ENCODE measurements at places on chromosomes 1 and 21.

DNA sequence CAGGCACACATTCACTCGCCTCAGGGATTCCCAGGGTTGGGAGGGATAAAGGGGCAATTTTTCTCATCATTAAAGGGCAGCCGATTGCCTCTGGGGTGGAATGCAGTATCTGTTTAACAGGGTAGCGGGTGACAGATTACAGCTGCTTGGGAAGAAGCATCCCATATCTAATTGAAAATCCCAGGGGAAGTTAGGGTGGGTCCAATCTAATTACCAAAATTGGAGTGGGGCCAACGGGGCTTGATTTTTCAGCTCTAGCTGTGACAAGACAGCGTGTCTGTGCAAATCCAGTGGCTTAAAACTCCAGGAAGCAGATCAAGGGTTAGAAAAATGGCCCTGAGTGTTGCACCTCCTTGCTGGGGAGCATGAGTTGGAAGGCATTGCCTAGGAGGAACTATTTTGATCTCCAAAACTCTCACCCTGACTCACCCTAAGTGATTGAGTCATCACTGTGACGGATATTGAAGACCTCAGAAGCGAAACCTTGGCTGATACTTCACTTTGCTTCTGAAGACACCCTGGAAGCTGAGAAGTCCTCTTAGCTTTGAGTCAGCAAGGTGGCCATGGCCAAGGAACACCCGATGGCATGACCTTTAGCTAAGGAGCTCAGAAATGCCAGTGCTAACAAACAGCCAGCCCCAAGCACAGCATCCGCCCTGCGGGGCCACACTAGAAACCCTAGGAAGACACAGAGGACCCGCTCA is 46.0 kb downstream of the GRHL3 start:
- no peak for DNase-seq

GRCh38 chr1:7388141-7388487 is 383.0 kb upstream of the VAMP3 start:
- no peak for DNase-seq

- no peak for DNase-seq
These were observed 573 bp downstream of the PSMG1 start for GRCh38 chr21:39182484-39183271.

DNA sequence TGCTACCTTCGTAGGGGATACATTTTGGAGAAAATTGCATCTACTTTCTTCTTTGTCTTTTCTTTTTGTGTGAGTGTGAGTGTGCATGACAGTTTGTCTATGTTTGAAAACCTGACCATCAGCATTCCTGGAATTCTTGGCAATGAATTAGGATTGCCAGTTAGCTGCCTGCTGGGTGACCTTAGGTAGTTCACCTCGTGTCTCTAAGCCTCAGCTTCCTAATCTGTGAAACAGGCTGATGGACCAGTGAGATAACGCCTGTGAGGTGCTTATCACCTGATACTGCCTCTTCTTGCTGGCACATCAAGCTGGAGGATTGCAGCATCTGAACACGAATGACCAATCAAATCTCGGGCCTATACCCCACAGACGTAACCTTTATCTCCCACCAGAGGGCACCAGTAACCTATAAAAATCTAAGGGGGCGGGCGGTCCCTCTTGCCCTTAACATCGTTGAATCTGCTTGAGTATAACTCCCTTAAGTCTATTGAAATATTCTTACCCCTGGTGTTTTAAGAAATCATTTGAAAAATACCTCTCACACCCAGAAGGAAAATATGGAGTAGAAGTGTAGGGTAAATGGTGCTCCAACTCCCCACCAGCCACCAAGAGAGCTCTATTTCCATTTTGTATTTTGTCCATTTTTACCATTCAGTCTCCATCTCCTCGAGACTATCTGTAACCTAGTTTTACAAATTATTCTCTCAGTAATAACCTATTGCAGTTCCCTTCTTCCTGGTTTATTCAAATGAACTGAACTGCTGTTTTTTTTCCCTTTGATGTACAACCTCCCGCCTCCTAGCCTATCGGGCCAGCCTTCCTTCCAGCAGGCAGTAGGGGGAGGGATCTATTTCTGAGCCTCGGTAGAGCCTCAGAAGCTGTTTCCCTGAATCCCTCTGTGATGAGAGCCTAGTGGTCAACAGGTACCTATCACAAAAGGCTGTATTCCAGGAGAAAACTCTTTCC is 49.7 kb downstream of the MDM4 start:
- peak; percentile 9 for DNase-seq

GRCh38 chr21:34700605-34701004 is 31.8 kb downstream of the CLIC6 start:
- DNase-seq, result no peak

DNA sequence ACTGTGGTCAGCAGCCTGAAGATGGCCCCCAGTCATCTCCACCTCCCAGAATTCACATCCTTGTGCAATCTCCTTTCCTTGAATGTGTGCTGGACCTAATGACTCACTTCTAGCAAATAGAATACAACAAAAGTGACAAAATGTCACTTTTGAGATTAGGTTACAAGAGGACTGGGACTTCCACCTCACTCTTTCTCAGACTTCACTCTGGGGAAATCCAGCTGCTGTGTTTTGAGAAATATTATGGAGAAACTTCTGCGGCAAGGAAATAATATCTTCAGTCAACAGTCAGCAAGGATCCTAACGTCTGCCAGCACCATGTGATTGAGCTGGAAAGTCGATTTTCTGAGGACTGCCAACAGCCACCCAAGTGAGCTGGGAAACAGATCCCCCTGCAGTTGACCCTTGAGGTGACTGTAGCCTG is 70.5 kb upstream of the GADD45A start:
- DNase-seq, result no peak

- no peak for DNase-seq
These were observed 16.5 kb downstream of the ATP1B1 start for GRCh38 chr1:169122976-169123375.

DNA sequence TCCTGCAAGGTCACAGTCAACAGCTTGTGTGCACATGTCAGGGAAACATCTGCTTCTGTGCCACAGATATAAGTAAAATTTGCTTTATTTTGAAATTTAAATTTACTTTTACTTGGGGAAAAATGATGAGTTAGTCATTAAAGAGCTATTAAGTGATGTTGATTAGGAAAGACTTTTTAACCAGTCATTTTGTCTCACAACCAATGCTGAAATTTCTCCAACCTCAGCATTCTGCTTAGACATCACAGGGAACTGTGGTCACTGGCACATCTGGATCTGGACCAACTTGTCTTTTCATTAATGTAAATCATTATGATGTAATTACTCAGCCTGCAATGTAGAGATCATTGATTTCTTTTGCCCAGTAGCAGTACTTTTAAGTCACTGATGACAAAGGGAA is 301.0 kb downstream of the TTLL7 start:
- DNase-seq, result no peak

DNA sequence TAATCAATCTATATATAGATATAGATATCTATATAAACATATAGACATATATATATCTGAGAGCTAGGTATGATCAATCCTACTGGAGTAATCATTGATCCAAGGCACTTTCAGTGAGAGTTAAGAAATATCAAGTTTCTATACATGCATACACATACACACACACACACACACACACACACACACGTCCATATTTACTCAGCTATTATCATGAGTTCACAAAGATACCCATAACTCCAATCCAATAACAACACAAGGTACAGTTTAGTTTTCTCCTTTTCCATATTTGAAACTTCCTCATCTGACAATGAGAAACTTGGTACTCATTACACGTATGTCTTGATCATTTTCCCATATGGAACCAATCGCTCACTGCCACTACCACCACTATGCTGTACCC is 27.3 kb upstream of the ZZZ3 start:
- no peak for DNase-seq

DNA sequence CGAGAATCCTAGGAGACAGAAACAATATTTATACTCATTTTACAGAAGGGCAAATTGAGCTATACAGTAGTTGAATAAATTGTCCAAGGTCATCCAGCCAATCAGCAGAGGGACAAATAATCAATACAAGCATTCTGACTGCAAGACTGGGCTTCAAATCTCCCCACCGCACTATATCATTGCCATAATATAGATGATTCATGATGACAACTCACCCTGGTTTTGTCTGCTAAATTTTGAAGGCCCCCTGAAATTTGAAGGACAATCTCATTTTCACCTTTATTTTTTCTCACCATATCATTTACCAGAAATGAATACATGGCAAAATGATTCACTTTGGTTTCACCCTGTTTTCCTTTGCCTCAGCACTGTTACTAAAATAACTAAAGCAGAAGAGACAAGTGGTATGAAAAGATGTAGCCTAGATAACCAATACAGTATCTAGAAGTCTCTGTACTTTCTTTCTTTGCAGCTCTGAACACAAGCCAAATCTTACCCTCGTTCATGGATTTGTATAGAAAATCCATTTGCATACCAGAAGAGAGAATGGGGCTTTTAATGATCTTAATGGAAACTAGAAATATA is 292.5 kb downstream of the TTLL7 start:
- no peak for DNase-seq

- no peak for DNase-seq
These were observed 15.8 kb upstream of the CCDC190 start for GRCh38 chr1:162876751-162877150.

GRCh38 chr1:19087737-19088594 is 122.1 kb downstream of the UBR4 start:
- no peak for DNase-seq

GRCh38 chr1:68383092-68383491 is 66.7 kb downstream of the RPE65 start:
- DNase-seq, result no peak

- DNase-seq, result no peak
These were observed 30.0 kb upstream of the AGPAT3 start for GRCh38 chr21:43835050-43835449.

DNA sequence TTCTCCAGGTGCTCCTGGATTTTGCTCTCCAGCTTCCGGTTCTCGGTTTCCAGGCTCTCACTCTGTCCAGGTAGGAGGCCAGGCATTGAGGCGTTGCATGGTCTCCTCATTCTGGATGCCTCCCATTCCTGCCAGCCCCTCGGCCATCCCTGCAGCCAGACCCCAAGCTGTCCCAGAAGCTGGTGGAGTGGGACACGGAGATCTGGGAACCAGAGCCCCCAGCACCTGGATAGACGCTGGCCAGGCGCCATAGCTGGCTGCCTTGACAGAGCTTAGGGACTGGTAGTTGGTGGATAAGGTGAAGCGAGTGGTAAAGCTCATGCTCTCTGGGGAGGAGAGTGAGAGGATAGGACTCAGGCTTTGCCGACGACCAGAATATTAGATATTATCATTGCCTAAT is 29.6 kb downstream of the RAP1A start:
- DNase-seq, result no peak

GRCh38 chr1:17861685-17862084 is 106.6 kb downstream of the ACTL8 start:
- DNase-seq, result no peak

- no peak for DNase-seq
These were observed 3.5 kb downstream of the DHCR24 start for GRCh38 chr1:54883349-54884102.

GRCh38 chr1:47662068-47662467 is 224.2 kb downstream of the FOXD2 start:
- no peak for DNase-seq

- DNase-seq, result no peak
These were observed 181.2 kb downstream of the CACNA1E start for GRCh38 chr1:181664543-181664942.

- no peak for DNase-seq
These were observed 28.9 kb upstream of the CLSTN1 start for GRCh38 chr1:9852410-9853248.

DNA sequence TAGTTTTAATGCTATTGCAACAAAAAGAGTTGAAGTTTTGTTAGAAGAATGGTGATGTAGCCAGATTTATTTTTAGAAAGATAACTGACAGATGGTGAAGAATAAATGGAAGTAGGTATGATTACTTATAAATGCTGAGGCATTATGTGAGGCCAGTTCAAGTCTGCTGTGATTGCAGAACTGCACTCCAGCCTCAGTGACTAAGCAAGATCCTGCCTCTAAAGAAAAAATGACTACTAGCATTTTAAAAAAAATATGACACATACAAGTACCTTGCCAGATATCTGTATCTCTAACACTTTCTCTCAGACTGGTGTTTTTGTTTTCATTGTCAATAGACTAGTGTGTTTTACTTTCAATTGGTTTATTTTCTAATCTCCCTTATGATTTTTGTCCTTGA is 1242.4 kb upstream of the ADGRL4 start:
- DNase-seq, result no peak

- no peak for DNase-seq
These were observed 22.1 kb downstream of the MRAP start for GRCh38 chr21:32320726-32321125.

GRCh38 chr1:223707256-223708000 is 4.9 kb upstream of the CAPN2 start:
- no peak for DNase-seq

DNA sequence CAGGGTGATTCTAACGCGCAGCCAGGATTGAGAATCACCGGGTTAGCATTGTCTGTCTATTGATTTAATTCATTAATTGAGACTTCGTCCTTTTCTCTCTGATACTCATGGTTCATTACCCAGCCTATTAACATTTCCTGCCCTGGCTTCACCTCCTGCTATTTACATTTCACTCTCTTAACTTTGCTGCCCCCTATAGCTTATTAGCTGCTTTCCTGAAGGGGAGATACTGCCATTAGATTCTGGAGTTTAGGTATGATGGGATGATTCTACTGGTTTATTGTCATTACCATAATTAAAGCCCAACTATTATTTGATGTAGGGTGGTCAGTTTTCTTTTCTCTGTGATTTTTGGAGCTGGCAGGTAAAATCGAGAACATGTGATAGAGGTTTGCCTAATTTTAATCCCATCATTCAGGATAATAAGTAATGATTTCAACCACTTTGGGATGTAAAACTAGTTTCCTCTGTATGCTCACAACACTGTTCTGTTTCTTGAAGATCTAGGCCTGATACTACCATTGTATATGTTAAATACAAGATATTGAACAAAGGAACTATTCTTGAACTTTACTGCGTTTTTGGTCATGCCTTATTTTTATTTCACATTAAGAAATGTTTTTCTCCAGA is 6.4 kb downstream of the PPP2R5A start:
- DNase-seq, result no peak

DNA sequence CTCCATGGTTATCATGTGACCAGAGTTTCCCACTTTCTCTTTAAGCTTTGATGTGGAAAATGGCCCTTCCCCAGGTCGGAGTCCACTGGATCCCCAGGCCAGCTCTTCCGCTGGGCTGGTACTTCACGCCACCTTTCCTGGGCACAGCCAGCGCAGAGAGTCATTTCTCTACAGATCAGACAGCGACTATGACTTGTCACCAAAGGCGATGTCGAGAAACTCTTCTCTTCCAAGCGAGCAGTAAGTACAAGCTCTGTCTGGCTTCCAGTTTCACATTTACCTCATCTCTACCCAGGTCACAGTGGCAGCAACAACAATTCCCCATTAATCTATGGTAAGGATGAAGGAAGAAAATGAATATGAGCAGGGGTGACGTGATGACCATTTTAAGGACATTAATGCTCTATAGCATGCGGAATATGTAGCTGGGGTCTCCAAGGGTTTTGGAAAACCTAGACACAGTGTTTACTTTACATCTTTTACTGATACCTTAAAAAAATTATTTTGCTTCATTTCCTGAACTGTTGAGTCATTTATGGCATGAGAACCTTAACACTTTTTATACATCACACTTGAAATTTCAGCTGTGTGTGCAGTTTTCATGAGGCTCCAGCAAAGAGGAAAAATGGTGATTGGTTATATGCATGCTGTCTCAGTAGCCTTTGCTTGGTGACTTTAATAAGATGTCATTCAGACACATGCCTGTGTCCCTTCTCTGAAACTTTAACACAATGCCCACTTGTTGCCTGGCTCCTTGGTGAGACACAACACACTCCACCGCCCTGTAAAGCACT is 286.3 kb upstream of the SGIP1 start:
- no peak for DNase-seq
